ENCODE measurements at places on chromosomes 7 and 10.

DNA sequence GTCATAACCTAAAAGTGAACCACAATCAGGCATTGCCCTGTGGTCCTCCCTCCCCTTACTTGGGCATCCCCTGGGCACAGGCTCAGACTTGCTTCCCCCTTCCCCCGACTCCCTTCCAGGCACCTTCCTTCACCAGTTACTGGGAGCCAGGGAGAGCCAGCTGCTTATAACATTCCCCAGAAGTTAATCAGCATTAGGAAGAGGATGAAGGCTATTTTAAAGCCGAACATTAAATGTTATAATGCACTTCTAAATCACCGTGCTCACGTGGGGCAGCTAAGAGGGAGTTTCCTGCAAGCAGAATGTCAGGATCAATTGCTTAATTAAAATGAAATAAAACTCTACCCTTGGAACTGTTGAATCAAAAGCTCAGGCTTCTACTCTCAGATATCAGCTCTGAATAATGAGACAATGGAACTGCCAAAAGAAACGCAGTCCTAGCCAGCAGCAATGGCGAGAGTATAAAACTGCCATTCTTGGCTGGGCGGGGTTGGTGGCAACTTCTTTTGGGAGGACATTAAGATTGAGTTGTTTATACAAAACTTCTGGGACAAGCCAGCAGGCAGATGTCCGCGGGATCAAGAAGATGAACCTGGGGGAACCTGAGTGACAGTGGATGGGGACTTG lies 169.5 kb downstream of the FANK1 start:
- no peak for DNase-seq

DNA sequence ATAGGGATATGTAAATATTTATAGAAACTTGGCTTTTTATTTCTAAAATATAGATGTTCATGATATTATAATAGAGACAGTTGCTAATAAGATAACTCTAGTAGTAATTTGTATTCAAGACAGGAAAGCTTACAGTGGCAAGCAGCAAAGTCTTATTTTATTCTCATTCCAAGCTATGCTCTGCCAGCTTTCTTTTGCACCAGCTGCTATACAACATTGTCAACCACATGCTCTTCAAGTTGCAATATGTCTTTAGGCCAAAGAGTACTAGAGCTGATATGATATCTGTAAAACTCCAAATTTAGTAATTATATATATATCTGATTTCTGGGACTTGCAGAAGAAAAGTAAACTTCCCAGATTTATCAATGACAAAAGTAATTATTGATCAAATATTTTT lies 350.1 kb downstream of the HGF start:
- no peak for DNase-seq

- no peak for DNase-seq
These were observed 11.7 kb downstream of the ADIRF start for GRCh38 chr10:86979977-86980448.

- DNase-seq: no peak
These were observed 31.2 kb downstream of the FRMD4A start for GRCh38 chr10:14299556-14299955.

- DNase-seq: no peak
These were observed 21.0 kb upstream of the FOXL3 start for GRCh38 chr7:268991-269390.

DNA sequence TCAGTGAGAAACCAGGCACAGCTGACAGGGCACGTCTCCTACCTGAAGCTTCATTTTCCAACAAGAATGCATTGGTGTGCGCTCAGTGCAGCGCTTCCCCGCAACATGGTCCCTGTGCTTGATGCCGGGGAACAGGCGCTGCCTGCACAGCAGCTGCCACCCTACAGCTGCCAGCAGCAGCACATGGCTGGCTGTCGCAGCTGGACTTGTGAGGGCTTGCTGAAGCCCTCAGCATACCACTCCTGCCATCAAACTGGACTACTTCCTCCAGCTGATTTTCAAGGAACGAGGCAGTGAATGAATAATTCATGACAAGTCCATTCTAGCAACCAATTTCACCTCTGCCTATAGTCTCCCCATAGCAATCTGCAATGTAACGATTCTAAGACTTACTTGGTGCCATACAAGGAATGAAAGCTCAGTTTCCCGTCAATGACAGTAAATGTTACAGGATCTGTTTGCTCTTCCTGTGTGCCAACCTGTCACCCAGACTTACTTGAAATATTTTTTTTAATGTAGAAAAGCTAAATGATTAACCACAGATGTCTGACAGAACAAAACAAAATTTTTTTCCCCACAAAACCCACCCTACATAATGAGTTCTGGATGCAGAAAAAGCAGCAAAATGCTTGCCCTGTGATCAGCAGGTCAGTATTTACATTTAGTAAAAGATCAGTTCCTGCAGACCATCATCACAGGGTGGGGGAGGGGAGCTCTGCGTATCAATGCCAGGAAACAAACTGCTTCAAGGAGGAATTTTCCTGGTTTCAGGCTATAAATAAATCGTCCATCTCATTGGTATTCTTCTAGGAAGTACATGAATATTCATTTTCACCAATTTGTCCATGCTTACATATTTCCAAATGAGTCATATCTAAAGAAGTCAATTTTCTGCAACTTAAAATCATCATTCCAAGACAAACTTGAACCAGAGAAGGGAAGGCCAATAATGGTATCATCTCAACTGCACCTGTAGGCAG lies 140.6 kb downstream of the ALOX5 start:
- no peak for DNase-seq

DNA sequence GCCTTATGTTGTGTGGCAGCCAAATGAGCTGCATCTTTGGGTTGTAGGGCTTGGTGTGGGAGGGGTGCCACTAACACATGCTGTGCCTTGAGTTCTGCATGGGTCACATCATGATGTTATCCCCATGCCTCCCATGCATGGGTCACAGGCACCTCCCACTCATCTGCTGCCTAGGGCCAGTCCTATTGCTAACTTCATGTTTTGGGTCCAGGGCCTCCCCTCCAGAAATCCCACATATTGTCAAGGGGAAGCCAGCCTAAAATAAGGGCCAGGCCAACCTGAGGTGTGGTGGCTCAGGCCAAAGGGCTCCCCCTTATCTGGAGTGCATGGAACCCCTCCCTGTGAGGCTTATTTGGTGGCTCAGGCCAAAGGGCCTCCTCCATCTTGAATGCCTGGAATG lies 299.0 kb downstream of the RPS24 start:
- no peak for DNase-seq

- no peak for DNase-seq
These were observed 28.5 kb upstream of the LRRC72 start for GRCh38 chr7:16498122-16498521.

DNA sequence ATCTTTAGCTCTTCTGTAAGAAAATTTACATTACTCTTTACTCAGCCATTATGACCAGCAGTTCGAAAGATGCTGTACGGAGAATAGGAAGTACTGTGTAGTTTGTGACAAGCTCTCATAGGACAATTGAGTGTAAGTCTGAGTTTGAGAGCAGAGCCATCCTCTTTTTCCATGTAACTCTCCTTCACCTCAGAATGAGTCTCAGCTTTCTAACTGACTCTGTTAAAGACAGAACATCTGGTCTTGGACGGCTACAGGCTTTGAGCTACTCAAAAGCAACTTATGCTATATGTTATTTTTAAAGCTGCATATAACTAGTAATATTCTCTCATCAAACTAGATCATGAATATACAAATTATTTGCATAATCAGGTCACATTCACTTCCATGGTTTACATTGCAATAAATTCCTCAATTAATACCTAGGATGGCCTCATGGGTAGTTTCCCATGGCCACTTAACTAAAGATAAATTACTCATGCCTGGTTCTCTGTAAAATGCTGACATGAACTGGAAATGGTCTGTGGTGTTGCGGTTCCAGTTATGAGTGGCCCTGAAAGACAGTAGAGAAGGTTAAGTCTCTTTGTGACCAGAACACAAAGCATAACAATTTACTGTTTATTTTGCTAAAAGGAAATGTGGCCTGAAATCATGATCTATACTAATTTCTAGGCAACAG lies 358.7 kb downstream of the PHF14 start:
- no peak for DNase-seq

GRCh38 chr7:88546808-88547207 lies 212.7 kb upstream of the ZNF804B start:
- peak; percentile 53 for DNase-seq

- peak; percentile 70 for DNase-seq
These were observed 105.8 kb upstream of the ANK3 start for GRCh38 chr10:60495338-60496055.

GRCh38 chr10:38093816-38094157 lies 350 bp upstream of the ZNF37A start:
- DNase-seq: no peak

DNA sequence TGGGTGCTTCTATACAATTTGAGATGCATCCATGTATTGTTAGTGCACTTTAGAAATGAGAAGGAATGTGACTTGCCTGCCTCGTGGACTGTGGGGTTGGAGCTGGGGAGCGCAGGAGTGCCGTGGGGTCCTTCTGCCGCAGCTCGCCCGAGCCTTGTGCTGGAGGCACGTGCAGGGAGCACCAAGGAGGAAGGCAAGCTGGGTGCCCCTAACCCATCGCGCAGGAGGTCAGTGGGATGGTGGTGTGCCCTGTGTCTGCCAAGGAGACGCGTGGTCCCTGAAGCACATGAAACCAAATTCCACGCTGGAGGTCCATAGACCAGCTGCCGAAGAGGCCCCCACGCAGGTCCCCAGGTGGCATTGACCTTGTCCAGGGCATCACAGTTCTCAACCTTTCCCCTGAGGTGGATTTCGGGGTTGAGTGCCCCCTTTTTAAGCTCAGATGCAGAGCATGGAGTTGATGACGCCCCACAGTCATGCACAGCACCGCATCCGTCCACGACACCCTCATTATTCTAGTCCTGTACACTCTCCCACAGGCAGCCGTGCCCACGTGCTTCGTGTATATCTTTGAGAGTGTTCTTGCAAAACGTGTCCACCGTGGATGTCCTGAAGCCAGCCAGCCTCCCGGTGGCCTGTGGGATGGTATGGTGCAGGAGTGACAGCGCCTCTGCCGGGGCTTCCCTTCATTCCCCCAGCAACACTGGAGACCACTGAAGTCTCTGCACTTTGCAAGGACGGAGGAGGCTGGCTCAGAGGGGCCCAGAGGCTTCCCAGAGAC lies 35.5 kb downstream of the FKBP6 start:
- DNase-seq: no peak

GRCh38 chr7:157612664-157613561 lies 276.1 kb downstream of the DNAJB6 start:
- no peak for DNase-seq

GRCh38 chr10:61139592-61139953 lies 195.6 kb upstream of the RHOBTB1 start:
- DNase-seq: no peak

DNA sequence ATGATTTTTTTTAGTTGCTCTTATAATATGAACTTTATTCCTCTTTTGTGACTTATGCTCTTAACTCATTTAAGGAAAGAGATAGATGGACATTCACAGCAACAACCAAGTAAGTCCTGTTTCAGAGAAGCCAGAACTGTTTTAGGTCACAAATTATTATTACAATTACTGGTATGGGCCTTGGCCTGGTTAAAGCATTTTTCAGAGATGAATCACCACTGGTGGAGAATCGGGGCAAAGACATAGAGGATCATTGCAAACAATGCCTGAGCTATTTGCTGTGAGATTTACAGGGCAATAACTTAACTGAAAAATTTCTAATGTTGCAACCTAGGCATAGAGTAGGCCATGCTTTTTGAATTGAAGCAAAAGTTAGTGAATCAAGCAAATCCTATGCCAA lies 138.0 kb upstream of the YAE1 start:
- peak; percentile 53 for DNase-seq

GRCh38 chr7:93315896-93316295 lies 83.7 kb downstream of the VPS50 start:
- no peak for DNase-seq

DNA sequence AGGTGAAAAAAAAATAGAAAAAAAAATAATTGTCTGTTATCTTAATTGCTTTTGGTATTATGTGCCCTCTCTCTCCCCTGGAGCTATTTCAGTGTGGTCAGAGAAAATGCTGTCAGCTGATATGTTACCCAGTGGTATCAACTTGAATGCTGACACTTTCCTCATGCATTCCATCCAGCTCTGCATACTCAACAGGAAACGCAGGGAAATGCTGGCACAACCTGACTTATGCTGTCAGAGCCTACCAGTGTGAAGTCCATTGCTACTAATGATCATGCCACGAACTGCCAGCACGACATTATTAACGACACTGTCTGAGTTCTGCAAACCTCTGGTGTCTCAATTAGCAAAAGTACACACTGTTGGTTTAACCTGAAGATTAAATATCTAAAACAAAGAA lies 182.8 kb downstream of the ZWINT start:
- no peak for DNase-seq

DNA sequence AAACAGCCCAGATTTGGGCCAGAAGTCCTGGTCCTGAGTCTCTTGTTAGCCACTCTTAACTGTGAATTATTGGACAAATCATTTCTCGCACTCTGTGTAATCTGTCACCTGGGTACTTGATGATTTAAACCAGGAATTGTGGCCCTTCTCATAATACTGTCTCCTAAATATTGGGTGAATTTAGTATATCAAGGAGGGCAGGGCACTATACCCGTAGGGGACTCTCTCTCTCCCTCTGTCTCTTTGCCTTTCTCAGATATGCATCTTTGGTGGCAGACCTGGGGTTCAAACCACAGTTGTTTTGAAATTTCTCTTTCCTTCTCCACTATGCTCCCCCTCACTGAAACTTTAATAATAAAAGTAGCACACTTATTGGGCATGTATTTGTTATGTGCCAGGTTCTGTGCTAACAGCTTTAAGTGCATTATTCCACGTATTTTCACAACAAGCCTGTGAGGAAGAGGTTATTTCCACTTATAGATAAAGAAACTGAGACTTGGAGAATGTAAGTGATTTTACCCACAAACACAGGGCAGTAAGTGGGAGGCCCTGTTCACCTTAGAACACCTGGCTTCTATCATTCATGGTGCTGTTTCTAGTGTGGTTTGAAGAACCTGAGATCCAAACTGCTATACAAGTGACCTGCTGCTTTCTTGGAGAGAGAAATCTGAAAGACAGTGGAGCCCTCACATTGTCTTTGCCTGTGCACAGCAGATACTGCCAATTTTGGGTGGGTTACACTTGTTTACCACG lies 11.8 kb downstream of the FAS start:
- DNase-seq: no peak

DNA sequence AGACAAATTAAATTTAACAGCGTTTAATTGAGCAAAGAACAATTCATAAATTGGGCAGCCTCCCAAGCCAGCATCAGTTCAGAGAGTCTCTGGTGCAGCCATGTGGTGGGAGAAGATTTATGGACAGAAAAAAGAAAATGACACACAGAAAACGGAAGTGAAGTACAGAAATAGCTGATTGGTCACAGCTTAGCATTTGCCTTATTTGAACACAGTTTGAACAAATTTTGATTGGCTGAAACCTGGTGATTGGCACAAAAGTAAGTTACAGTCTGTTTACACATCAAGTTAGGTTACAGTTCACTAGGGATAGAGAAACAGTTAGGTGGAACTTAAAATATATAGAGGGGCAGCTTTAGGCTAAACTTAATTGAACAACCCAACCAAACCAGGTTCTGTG lies 720.1 kb downstream of the TYW1 start:
- DNase-seq: no peak

- DNase-seq: peak; percentile 90
These were observed 8.6 kb upstream of the CACUL1 start for GRCh38 chr10:118763202-118763988.
